ENCODE measurements at places on chromosomes 2 and 18.

DNA sequence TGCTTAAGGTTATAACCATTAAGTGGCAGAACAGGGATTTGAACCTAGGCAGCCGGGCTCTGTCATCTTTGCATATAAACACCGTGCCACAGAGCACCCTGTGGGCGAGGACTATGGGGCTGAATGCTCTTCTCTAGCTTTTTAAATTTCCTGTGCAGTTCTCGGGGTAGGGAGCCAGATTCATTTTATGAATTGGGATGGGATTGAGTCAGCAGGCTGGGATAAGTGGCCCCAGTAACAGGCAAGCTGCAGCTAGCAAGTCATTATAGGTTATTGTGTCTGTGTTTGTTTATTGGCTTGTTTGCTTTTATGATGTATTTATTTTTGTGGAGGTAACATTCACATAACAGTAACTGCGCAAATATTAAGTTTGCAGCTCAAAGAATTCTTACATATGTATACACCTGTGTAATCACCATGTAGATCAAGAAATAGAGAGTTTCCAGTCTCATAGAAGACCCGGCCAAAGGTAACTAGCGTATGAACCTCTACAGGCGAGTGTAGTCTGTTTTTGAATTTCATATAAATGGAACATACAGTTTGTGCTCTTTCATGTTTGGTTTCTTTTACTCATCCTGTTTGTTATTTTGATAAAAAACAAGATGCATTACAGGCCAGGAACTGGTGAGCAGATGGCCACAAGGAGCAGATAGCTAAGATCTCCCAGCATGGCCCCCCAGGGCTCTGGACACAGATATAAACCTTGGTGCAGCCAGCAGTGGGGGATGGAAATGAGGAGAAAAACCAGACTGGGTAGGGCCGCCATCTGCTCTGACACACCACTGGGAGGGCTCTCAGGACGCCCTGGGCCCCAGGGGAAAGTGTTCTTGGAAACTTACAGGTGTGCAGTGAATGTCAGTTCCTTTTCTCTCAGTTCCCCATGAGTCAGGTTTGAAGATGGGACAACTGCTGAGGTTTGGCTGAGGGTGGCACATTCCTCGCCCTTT, 49.2 kb upstream of the GPR155 start:
- DNase-seq = peak; percentile 92

GRCh38 chr2:230668939-230669303, 43.7 kb upstream of the CAB39 start:
- no peak for DNase-seq

DNA sequence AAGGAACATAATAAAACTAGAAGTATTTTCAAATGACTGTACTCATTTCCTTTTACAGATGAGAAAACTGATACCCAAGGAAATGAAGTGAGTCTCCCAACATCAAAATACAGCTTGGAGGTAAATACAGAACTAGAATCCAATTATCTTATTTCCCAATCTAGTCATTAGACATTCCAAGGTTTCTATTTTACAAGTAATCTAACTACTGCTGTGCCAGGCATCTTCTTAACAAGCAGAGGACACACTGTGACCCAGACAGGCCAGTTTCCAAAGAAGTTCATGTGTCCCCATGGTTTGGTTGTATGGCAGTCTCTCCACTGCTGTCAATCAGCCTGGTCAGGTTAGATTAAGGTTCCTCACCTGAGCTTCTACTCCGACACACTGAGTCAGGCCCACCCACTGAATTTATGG, 143.5 kb downstream of the THADA start:
- DNase-seq = no peak

GRCh38 chr2:203191961-203192360, 46.9 kb upstream of the CYP20A1 start:
- DNase-seq = no peak

- no peak for DNase-seq
Measured at GRCh38 chr2:59019566-59020159, 778.5 kb upstream of the FANCL start.

GRCh38 chr2:236180831-236181453, 12.8 kb upstream of the GBX2 start:
- DNase-seq = peak; percentile 69

DNA sequence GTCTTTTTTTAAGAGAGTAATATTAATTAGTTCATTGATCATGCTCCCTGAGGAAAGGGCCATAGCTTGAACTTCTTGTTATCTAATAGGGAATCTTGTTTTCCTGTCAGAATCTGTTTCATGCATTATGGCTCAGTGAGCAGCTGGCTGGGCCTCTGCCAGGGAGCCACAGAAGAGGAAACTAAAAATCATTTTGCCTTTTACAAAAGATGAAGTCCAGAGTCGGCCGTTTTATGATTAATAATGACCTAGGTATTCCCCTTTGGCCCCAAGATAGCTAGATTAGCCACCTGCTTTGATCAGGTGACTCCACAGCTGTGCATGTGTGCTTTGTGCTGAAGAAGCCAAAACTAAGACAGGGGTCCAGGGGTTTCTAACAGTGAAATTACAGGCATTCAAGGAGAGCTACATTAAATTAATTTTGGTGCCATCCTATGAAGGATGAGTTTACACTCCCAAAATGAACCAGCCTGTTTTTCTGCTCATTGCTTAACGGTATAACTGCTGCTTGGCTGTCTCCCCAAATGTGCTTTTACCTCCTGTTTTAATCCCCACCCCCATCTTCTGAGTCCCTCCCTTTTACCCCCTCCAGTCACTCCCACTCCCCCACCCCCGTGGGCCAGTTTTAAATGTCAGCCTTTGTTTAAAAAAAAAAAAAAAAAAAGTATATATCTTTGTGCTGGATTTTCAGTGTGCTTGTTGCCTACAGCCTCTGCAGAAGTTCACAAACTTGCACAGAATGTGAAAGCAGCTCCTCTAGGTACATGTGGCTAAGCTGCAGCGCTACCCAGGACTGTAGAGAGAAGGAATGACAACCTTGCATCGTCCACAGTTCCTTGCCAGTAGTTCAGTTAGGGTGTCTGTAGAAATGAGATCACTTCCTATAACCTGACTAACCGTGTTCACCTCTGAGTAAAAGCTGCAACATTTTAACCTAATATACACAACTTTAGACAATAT, 93.1 kb downstream of the CABLES1 start:
- DNase-seq = no peak

DNA sequence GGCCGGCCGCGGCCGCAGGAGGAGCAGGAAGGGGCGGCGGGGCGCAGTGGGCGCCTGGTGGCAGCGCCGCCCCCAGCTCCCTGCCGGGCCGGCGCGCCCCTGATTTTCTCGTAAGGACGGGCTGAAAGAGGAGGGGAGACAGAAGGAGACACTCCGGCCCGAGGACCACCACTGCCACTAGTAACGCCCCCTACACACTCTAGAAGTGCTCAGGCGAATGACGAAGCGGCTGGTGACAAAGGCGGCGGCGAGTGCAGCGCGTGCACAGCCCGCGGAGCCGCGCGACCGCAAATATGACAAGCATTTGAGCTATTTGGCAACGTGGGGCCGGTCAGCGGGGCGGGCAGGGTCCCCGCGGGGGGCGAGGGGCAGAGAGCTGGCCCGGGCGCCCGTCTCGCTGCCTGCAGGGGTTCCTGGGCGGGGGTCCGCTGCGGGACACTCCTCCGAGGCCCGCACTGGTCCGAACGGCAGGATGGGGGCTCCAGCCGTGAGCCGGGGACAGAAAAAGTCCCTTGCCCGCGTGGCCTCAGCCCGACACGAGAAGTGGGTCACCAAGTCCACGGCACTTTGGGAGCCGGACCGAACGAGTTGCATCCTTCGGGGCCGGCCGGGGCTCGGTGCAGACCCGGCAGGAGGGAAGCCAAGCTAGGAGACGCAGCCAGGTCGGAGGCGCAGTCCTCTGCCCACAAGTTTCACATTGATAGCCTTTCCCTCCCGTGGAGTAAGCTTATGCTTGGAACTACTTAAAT, 524 bp upstream of the SERTAD2 start:
- peak; percentile 78 for DNase-seq

GRCh38 chr2:10817413-10817812, 4.8 kb upstream of the PDIA6 start:
- no peak for DNase-seq

GRCh38 chr2:171778515-171778914, 91.2 kb downstream of the DYNC1I2 start:
- no peak for DNase-seq

- no peak for DNase-seq
Measured at GRCh38 chr2:9739531-9739964, 103.7 kb upstream of the TAF1B start.
